ENCODE measurements at places on chromosomes 4 and X. TPM values are rescaled to one million over a fixed set of nuclear protein-coding genes. Genes with fewer than 3 reads are reported as not detected.

- DNase-seq, result no peak
These were observed 272.5 kb downstream of the SHOX start for GRCh38 chrX:903116-903515.

DNA sequence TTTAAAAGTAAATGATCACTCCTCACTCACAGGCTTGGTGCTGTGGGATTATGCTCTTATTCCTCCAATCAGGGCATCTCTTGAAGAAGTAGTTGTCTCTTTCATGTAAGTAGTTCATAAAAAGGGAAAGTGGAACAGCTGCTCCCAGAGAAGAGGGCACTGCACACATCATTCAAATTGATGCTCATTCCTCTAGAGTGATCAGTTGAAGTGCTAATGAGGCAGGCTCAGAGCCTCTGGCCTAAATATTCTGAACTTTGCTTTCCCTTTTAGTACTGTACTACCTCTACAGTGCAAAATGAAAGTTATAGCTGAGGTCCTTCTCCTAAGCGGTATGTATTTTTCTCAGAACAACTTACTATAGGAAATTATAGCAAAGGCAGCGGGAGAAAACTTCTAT lies 1453.1 kb downstream of the ARAP2 start:
- no peak for DNase-seq

- no peak for DNase-seq
These were observed 82.7 kb downstream of the SORCS2 start for GRCh38 chr4:7275067-7275466.

DNA sequence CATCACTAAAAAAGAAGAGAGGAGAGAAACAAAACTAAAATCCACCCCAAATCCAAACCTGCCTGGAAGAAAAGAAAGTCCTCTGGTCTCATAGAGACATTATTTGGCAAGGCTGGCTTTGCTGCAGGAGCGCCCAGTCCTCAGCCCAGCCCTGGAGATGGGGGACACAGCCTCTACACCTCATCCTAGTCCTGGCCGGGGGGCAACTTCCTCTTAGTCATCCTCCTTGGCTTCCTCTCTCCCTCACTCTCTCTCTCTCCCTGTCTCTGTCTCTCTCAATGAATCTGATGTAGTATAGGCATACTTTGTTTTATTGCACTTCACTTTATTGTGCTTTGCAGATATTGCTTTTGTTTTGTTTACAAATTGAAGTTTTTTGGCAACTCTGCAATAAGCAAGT lies 55.8 kb upstream of the MAGEB10 start:
- DNase-seq, result no peak

DNA sequence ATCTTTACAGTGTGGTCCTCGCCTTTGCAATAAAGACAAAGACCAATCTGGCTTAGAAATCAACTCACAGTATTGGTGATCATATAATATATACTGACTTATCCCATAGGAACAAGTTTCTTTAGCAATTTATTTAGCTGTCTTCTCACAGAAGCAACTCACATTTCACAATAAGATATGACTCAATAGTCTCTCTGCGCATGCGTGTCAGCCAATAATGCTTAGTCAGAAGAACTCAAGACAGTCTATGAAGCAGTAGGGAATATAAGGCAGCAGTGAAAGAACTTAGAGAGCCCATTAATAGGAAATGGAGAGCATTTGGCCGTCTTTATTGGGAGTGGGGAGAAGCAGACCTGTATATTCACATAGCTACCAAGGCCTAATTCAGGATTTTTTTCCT lies 216.7 kb downstream of the IL13RA2 start:
- DNase-seq, result no peak

DNA sequence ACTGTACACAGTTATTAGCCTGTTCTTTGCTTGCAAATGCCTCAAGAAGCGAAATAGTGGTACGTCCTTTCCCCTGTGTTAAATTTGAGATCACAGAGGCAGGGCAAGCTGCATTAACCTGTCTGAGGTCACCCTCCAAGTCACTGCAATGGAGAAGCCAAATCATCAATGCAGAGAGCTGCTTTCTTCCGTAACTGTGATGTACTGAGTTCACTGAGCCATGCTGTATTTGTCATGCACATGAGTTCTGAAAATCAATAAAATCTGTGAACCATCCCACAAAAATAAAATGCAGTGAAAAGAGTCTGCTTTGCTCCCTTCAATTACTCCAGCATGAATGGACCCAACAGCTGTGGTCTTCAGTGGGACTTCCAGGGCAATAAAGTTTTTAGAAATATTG lies 393.5 kb downstream of the KCNIP4 start:
- DNase-seq, result no peak

DNA sequence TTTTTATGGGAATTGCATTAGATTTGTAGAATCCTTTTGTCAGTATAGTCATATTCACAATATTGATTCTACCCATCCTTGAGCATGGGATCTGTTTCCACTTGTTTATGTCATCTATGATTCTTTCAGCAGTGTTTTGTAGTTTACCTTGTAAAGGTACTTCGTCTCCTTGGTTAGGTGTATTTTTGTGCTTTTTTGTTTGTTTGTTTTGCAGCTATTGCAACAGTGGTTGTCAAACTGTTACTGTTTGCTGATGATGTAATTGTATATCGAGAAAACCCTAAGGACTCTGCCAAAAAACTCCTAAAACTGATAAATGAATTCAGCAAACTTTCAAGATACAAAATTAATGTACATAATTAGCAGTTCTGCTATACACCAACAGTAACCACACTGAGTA lies 127.9 kb upstream of the AR start:
- no peak for DNase-seq

DNA sequence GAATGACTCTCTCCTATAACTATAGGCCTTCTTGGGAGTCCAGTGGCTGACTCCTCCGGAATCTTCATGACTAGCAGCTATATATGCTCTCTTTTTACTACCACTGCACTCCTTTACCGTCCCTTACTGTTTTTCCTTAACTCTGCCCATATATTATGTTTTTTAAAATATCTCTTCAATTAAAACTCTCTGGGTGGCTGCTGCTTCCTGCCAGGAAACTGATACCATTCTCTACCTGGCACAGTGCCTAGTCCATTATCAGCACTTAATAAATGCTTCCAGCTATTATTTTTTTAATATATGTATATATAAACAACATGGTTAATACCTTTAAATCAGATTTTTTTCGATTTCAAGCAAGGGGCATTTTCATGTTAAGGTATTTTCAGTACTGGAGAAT lies 136.6 kb upstream of the FAM47B start:
- no peak for DNase-seq

NSUN7 gene
- 1.3 TPM for total RNA-seq

APLN gene
- total RNA-seq, result 0.65 TPM

DNA sequence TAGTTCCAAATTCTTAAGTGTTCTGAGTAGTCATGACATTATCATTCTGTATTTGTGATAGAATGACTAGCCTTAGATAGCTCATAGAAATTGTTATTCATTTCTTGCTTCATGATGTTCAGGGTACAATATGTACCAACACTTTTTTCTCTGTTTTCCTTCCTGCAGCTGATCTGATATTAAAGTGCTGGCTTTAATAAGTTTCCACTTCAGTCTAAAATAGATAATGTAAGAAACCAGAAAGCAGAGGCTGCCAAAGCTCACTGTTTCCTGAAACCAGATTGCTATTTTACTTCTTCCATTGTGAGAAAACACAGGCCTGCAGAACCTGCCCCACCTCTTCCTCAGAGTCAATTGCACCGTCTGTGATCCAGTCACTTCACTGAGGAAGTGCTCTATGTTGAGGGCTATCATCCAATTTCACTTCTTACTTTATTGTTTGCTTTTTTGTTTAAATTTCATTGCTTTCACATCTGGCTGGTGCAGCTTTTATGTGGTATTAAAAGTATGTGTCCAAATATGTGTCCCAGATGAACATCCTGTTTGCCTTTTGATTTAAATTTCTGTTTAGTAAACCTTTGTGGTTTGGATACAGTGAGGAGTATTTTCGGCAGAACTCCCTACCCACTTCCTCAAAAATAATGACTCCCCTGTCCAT lies 652.1 kb downstream of the ANKRD50 start:
- no peak for DNase-seq

- DNase-seq, result no peak
These were observed 4.2 kb upstream of the JCHAIN start for GRCh38 chr4:70670332-70671014.

GRCh38 chr4:41542526-41543275 lies 4.7 kb downstream of the LIMCH1 start:
- DNase-seq, result no peak

DNA sequence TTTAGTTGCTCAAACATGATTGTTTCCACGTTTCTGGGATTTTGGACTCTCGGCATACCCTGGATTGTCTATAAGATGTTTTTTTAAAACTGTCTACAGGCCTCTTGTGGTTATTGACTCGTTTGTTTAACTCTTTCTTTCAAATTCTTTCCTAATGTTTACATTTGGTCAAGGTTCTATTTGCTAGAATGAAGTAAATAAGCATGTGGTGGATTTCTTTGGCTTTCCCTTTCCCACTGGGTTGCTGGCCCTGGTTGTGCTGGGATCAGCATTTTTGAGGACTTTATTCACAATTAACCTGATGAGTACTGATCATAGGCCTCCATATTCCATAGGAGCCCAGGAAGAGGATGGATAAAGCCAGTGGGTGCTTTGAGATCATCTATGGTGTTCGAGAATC lies 11.1 kb upstream of the GPR101 start:
- no peak for DNase-seq

GRCh38 chr4:52247941-52248340 lies 196.8 kb downstream of the SPATA18 start:
- DNase-seq, result no peak

CT45A1 gene
- not detected for total RNA-seq

DNA sequence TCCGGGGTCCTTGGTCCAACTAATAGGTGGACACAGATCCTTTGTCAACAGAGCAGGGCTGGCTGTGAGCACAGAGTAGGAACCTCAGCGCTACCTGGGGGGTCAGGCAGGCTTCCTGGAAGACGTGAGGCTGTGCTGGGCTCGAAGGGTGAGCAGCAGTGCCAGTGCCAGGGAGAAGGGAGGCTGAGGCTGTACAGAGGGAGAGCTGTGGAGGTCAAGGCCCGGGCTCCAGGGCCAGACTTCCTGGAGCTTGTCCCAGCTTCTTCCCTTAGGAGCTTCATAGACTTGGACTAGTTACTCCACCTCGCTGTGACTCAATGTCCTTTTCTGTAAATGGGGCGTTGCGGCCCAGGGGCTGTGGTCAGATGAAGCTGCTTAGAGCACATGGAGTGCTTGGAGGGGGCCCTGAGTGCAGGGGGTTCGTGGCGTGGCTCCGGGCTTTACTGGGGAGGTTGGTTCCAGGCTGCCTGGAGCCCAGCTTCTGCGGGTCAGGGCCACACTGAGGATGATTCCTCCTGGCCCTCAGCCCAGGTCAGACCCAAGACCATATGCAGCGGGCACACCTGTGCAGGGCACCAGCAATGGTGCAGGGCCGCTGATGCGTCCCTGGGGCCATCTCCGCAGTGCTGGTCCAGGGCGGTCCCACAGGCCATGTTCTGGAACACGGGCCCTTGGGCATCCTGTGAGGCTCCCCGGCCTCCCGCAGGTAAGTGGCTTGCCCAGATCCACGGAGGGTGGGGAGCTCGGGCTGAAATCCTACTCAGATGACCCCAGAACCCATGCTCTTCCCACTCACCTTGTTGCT lies 98.1 kb downstream of the DCTD start:
- DNase-seq, result no peak

GRCh38 chr4:179328627-179329026 lies 1886.4 kb upstream of the AGA start:
- DNase-seq, result no peak

TRIM60 gene
- not detected for total RNA-seq

AKAP14 gene
- not detected for total RNA-seq

DNA sequence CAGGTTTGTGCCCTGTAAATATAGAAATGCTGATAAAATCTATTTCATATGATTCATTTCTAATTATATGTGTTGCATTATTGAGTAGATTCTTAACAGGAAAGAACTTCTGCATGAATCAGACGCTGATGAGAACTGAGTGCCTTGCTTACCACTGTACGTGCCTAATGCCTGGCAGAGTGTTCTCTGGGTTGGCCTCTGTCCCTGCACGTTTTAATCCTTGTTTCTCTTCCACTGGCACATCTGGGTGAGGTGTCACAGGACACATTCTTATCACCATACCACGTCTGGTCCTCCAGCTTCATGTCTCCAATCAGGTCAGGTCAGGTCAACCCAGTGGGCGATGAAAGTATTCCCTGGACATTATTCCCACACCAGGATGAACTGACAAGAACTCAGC lies 53.6 kb downstream of the KLF3 start:
- no peak for DNase-seq

DNA sequence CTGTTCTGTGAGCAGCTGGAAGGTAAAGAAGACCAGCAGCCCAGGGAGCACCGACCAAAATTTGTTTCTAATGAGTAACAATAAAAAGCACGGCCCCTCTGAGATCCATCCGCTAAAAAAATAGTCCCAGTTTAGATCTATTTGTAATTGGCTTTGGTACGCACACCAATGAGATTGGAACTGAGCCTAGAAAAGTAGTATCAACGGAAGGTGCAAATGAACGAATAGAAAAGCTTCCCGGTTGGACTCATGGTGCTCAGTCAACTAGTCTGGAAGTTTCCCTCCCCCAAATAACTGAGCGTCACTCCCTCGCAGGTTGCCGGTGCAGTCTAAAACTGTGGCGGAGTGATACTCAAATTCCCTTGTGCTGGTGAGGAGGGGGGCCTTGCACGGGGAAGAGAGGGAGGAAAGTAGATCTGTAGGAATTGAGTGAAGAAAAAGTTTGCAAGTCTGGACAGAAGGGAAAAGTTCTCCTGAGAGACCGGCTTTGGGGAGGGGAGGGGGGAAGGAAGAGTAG lies at the start of gene COL4A5:
COL4A5 (plus strand) TSS at position 413 of the 517 bp plus-strand sequence. CDS start 288 bp downstream, outside the sequence.
- DNase-seq, result no peak

KIAA1210 gene
- total RNA-seq, result 0.09 TPM

DNA sequence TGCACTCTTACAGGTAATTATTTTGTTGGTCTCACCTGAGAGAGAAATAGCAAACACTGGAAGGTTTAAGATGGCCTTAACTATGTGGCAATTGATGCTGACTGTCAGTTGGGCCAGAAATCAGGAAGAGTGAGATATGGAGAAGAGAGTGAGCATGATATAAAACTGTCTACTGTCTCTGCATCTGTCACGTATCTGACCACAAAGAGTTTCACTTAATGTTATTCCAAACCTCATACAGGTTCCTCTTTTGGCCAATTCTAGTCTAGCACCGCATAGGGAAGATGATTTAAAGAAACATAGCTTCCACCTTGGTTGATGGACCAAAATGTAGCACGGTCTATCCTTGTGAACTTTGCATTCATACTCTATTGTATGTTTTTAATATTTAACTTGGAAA lies 381.0 kb upstream of the BOD1L1 start:
- no peak for DNase-seq

GRCh38 chr4:47814618-47815295 lies 23.1 kb downstream of the CORIN start:
- no peak for DNase-seq

GRCh38 chr4:59484944-59485343 lies 1715.2 kb upstream of the ADGRL3 start:
- DNase-seq, result no peak

DNA sequence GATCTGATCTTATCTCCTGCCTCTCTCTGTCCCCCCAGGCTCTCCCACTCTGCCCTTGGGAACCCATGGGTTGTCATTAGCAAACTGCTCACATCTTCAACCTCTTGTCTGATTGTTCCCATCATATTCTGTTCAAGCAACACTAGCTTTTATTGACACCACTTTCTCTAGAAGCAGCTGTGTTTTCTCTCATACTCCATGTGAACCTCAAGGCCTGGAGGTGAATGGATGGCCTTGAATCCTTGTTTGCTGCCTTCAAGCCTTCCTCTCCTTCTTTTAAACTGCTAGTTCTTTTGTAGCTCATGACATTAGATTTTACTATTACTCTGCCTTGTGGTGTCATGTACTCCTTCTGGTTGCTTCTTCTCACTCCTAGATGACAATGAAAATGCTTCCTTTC lies 149.5 kb upstream of the WDFY3 start:
- DNase-seq, result no peak

GUCY1B1 gene
- total RNA-seq, result 8.6 TPM
